ENCODE measurements at places on chromosomes 2 and 18. TPM values are rescaled to one million over a fixed set of nuclear protein-coding genes. Genes with fewer than 3 reads are reported as not detected.

Gene SPHKAP
- not detected for polyA plus RNA-seq

Gene MRPS5
- 57.1 TPM for polyA plus RNA-seq

Gene AKAIN1
- polyA plus RNA-seq, result not detected

Gene SERPINB13
- not detected for polyA plus RNA-seq

Gene CIB4
- not detected for polyA plus RNA-seq

All from aorta (tissue), 5 donors.